LNCaP clone FGC (cell line): ENCODE measurements at places on chromosomes 3 and 15.

DNA sequence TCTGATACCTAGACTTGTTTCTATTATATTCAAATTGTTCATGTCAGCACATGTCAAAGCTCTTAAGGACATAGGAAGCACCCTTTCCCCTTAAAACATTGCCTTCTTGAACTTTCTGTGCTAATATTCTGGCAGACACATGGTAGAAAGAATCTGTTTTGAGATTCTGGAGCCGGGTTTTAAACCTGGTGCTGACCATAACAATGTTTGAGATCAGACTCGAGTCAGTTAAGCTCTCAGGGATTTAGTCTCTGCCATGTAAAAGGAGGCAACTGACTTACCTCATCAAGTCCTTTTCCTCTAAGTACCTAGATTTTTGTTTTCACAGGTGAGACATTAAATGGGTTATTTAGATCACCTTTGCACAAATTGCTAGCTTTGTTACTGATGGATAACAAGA is 38.9 kb downstream of the RBMS3 start:
- DNase-seq = no peak

- no peak for DNase-seq
These were observed 250.6 kb upstream of the CMC1 start for GRCh38 chr3:27990837-27991236.

- no peak for DNase-seq
These were observed 464.4 kb downstream of the SHQ1 start for GRCh38 chr3:72383883-72384282.

- DNase-seq = no peak
These were observed 17.3 kb downstream of the GTPBP8 start for GRCh38 chr3:113008117-113008516.

DNA sequence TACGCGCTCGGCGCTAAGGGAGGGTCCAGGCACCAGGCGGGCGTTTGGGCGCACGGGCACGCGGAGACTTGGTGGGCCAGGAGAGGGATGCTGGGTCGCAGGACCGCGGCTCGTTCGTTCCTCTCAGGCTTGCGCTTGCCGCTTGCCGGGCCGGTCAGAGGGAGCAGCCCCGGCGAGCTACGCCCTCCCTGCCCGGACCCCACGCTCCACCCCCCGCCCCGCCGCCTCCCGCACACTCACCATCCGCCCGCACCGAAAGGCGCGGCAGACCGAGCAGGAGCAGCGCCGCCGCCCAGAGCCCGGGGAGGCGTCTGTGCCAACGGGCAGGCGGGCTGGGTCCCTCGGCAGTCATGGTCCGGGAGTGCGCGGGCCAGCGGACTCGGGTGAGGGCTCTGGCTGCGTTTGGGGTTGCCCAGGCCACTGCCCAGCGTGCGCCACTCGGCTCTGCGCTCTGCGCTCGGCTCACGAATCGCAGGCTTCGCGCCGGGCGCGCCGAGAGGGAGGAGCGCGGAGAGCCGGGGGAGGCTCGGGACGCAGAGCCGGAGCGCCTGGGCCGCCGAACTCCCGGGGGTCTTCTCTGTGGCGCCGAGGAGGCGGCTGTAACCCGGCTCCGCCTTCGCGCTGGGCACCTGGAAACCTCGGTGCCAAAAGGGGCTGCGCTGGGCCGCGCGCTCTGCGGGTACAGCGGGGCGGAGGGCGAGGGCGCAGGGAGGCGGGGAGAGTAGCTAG is at the start of gene SUSD5:
Gene SUSD5, minus strand, starts transcription at position 365 of the 729 bp plus-strand sequence. Its CDS starts 13 bp downstream, at position 352.
- DNase-seq = no peak

GRCh38 chr15:80695911-80696661 is 976 bp downstream of the ABHD17C start:
- DNase-seq = no peak

DNA sequence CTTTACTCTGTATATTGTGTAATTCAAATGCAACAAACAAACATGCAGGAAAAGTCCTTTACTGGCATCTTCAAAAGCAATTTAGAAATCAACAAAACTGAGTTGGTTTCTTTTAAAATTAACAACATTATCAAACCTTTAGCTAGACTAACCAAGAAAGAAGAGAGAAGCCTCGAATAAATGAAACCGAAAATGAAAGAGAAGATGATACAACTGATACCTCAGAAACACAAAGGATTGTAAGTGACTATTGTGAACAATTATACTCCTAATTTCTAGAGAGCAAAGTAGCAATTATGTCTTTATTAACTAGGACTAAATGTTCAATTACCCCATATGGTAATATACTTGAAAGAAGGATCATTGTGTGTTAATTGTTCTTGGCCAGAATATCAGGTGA is 49.2 kb upstream of the P3H2 start:
- no peak for DNase-seq

DNA sequence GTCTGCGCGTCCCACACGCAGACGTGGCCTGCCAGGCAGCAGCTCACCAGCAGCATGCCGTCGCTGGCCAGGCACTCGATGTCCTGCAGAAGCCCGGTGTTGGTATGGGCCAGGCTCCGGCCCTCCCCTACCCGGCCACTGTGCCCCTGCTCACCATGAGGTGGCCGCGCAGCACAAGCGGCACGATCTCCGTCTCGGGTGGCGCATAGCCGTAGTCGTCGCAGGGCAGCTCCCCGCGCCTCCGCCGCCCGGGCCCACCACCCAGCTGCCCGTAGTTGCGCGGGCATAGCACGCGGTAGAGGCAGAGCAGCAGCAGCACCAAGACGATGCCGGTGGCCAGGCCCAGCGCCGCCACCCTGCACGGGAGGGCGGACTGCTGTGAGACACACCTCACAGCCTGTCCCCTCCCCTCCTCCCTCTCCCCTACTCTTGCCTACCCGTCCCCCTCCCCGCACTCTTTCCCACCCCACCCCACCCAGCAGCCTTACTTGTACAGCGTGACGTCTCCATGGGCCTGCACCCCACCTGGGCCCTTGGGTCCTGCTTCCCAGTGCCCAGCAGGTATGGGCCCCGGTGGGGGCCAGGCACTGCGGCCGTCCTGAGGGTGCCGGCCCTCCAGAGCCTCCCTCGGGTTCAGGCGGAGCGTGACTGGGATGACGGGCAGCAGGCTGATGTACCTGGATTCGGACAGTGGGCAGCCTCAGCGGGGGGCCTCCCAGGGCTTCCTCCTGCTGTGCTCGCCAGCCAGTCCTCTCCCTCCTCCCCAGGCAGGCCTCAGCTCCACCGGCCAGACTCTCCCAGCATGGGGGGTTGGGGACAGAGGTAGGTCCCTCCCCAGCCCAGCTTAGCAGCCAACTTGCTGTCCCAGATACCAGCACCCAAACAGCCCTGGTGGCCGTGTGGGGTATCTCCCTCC is 37.6 kb downstream of the PTPN23 start:
- DNase-seq = no peak

DNA sequence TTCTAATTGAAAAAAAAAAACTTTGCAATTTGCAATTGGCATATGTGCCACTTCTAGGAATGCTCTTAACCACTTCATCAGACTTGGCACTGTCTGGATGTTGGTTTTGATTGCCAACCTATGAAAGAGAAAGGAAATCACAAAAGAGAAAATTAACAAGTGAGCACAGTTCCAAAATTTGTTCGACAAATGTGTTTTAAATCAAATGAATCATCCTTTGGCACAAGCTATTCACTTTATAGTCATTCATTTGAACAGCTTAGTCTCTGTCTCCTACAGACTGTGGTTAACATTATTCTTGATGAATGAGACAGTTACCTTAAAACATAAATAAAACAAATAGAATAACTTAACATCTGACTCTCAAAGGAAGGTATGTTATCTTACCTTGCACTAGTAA is 265.0 kb downstream of the EPHA3 start:
- DNase-seq = no peak

DNA sequence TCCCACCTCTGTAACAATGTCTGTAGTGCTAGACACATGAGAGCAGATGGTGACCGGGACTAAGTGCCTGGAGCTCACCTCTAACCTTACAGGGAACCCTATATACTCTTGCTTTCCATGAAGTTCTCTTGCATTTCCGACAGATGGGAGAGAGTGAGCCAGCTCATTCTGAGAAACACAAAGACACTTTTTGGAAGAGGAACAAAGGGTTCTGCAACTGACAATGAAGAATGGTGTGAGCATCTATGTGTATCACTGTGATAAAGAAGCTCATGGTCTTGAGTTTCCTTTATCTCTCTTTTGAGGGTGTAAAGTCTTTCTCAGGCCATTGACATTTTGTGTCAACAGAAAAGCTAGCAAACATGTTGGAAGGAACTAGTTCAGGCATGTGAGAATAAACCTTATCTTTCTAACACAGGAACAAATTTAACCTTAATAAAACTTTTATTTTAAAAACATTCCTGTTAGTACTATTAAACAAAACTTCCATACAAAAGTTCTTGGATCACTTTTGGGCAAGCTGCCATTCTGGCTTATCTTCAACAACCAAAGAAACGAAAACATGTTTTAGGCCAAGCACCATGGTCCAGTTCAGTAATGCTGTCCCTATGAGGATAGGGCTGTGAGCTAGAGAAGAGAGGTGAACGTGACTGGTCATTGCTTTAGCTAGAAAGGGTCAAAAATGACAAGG is 142.7 kb downstream of the THRB start:
- peak; percentile 66 for DNase-seq
